ENCODE measurements at places on chromosomes 16 and 17.

DNA sequence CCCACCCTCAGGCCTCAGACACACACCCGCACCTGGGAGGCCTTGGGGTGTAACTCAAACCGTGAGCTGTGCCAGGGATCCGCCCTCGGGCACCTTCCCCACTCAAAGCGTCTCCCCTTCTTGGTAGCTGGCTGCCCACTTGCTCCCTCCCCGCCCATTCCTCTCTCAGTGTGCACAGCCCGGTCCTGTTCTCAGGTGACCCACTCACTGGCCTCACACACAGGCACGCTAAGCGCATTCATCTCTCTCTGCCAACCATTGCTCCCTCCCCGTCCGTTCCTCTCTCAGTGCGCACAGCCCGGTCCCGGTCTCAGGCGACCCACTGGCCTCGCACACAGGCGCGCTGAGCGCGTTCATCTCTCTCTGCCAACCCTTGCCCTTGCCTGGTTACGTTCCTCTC lies 20.8 kb downstream of the WDR45B start:
- no peak for DNase-seq

GRCh38 chr16:88504489-88505404 lies 51.7 kb downstream of the ZFPM1 start:
- DNase-seq, result no peak

DNA sequence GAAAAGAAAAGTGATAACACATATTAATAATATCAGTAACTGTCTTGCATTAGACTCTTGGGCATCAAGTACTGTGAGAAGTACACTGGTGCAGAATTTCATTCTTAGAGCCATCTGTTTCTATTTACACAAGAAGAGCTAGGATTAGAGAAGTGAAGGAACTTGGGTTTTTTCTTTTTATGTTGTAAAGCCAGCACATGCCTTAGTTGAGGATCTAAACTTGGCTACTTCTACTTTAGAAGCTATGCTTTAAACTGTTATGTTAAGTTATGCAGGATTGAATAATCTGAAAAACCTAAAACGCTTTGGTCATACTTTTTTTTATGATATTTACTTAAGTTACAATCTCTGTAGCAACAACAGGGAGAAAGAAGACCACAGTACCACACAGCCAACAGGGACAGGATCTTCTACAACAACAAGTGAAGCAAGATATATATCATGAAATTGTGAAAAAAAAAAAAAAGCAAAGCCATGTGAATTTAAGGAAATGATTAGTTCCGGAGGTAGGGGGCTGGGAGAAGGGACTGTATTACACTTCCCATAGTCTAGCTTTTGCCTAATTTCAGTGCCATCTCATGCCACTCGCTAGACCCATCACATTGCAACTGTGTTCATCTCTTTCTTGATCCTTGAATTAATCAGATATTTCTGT lies 305.1 kb upstream of the GOT2 start:
- no peak for DNase-seq

- no peak for DNase-seq
These were observed 34.5 kb downstream of the USP22 start for GRCh38 chr17:21008160-21008915.

Measured in memory B cell (primary cell).